ENCODE measurements at places on chromosomes 16 and 17.
A peak's percentile ranks its signal among the peaks of the same experiment; 100 is the strongest.

DNA sequence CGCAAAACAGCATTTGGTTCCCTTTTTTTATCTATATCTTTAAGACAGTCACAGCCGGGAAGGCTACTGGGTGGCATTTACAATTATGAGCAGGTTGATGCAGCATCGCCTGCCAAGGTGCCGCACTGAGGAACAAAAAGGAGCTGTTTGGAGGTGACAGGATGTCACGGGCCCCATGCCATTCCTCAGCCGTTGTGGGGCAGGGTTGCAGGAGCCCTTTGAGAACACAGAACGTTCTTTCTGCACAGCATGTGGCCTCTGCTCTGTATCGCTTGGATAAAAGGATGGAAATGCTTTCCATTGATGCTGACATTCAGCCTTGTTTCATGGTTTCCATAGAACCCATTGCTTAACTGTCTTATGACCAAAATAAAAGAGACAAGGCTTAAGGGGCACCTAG, 141.9 kb upstream of the CDH5 start:
- no peak for DNase-seq

DNA sequence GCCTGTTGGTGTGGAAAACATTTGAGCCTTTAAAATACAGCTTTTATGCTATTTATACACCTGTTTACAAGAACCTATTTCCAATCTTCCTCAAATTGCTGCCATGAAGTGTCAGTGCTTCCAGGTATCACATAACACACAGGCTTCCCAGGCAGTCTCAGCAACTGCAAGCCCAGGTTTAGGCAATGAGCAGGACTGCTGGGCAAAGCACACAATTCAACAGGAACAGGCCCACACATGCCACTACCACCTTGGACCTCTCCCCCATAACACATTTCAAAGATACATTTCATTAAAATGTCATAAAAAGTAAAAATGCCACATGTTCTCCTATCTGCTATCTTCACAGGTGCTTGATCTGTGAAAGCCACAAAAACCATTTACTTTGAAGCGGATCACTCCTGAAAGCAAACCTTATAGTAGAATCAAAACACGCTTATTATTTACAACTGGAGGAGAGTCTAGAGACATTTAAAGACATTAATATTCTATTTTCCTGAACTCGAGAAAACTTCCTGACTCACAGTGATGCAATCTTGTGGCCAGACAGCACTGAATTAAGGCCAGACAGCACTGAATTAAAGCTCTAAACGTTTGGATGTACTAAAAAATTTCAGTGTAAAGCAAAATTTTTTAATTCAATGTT, 31.5 kb downstream of the ANKFY1 start:
- no peak for DNase-seq

GRCh38 chr17:75875940-75876189, 2.5 kb downstream of the TRIM47 start:
- DNase-seq, result no peak

- DNase-seq, result no peak
Observed at GRCh38 chr16:88064889-88065746, 113.9 kb downstream of the BANP start.

DNA sequence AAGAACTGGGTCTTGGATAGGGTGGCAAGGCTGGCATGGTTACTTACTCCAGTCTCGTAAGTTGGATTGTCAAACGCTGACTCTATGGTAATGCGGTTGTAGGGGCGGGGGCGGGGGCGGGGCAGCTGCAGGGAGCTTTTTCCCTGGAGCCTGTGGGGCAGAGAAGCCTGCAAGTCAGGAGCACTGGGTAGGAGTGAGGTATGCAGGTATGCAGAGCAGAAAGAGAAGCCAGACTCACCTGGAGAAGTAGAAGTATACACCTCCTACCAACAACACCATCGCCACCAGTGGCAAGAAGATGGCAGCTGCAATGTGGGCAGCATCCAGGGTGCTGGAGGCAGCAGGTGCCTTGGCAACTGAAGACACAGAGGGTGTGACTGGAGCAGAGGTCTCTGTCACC, 4.8 kb upstream of the PHF12 start:
- DNase-seq, result no peak

GRCh38 chr16:23557779-23558702, 514 bp downstream of the UBFD1 start:
- no peak for DNase-seq

DNA sequence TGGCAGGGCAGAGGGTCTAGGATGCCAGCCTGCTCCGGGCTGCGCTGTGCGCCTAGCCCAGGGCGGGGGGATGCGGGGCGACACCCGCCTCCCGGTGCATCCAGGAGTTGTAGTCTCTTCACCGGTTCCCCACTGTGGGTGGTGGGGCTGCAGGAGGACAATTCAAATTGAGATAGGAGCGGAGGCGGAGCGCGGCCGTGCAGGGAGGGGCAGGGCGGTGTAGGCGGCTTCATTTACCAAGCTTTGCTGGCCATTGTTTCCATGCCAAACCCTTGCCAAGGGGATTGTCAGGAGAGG, 2047.4 kb downstream of the TP53TG3F start:
- no peak for DNase-seq

- DNase-seq, result no peak
Observed at GRCh38 chr16:11118479-11118878, 137.5 kb downstream of the SOCS1 start.

GRCh38 chr17:7237266-7237760, 1.9 kb downstream of the PHF23 start:
- no peak for DNase-seq

- DNase-seq, result no peak
Observed at GRCh38 chr16:1080801-1081733, 8.5 kb downstream of the SSTR5 start.

- DNase-seq, result no peak
Observed at GRCh38 chr16:78821335-78821734, 721.9 kb downstream of the WWOX start.

DNA sequence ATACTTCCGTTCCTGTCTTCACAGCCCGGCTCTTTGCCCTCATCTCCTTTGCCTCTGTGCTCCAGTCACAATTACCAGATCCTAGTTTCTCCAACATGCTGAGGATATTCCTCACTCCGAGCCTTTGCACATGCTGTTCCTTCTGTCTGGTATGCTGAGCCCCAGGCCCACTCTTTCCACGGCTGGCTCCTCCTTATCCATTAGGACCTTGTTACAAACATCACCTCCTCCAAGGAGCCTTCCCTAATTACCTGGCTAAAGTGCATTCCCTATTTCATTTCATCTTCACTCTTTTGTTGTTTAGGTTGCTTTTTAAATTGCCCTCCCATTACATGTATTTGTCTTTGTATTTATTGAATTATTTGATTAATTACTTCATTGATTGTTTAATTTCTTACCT, 14.9 kb upstream of the ADGRG1 start:
- no peak for DNase-seq

DNA sequence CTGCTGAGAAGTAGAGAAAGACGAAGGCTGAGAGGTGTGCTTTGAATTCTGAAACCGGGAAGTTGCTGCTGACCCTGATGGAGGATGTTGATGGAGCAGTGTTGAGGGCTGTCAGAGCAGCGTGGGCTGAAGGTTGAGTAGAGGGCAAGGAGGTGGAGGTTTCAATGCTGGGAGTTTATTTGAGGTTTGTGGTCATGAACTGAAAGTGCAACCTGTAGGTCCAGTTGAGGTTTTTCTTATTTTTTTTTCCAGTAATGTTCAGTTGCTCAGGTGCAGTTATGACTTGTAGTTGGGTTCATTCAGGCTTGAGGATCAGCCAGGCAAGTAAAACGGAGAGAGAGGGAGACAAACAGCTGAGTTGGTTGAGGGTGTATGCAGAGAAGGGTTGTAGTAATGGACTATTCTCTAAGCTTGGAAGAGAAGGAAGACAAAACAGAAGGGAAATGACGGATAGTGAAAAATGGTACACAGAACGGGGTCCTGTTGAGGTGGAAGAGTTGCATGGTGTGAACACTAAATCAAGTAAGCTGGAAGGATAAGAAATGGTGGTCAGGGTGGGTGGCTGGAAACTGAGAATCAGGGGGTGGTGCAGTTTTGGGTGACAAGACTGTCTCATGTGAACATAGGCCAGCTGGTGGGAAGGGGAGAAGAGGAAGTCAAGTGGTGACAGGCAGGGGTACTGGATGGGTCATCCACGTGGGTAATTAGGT, 8.7 kb upstream of the UBE2G1 start:
- DNase-seq, result no peak

GRCh38 chr16:3214904-3215600, 19.9 kb downstream of the ZNF200 start:
- no peak for DNase-seq

DNA sequence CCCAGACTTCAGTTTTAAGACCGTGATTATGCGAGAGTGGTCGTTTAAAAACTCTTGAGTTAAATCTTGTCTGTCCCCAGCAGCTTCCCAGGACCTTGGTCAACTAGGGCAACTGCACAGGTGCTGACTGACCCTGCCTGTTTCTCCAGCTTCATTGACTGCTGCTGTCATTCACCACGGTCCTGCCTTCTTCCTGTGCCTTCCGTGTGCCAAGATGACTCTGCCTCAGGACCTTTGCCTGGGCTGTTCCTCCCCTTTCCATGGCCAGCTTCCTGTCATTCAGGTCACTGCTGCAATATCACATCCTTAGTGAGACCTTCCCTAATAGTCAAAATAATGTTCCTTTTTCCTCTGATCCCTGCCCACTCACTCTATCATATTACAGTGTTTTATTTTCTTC, 3.9 kb downstream of the KIAA0513 start:
- DNase-seq, result no peak

GRCh38 chr17:78378225-78379130, at the start of gene PGS1:
Gene PGS1 (plus strand): TSS chr17:78378649. CDS start chr17:78378666, 17 bp downstream.
- DNase-seq, result peak; percentile 52

GRCh38 chr16:14028202-14028601, 42.9 kb upstream of the MRTFB start:
- no peak for DNase-seq

- no peak for DNase-seq
Observed at GRCh38 chr16:64773638-64774037, 348.2 kb downstream of the CDH11 start.

DNA sequence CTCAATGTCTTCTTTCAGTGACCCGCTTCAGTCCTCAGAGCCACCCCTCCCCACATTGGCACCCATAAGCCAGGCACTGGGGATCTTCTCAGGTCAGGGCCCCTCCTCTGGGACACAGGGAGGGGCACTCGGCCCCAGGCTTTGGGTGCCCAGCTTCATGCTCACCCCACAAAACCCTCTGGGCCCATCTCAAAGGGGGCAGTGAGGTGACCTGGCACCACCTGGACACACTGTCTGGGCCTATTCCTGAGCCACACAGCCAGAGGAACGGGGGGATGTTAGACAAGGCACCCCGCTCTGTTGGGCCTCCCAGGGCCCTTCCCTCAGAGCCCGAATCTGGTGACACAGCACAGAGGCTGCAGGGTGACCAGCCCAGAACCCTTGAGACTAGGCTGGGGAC, 36.1 kb downstream of the TNFRSF13B start:
- DNase-seq, result no peak

GRCh38 chr16:77677129-77677528, 45.2 kb upstream of the NUDT7 start:
- no peak for DNase-seq

DNA sequence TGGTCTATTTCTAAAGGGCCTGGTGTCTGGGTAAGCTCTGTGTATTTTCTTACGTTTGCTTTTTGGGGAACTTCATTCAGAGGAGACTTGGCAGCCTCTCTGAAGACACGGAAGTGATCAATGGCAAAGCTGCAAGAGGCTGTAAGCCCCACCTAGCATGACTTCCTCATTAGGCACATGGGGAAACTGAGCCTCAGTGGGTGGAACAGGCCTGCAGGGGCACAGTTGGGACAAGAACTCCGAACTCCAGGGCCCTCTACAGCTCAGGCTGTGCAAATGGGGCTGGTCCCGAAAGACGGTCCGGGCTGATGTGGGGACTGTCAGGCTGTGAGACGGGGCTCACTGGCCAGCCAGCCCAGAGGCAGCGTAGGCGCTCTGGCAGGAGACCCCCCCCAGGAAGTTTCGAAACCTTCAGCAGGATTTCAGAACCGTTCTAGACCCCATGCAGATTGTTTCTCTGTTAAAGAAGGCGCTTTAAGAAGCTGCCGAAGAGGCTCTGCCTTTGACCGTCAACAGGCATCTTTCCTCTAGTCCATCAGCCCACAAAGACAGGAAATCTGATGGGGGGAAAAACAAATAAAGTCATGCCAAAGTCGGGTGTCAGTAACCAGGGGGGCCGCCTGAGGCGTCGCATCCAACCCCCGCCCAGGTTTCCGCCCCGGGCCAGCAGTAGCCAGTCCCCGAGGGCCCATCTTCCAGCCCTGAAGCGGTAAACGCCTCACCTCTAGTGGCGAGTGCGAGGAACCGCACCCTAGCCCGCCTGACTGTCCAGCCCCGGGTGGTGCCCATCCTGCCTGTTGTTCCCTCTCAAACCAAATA, 79.8 kb upstream of the TBC1D3K start:
- peak; percentile 20 for DNase-seq

GRCh38 chr16:71672803-71673581, 47.0 kb downstream of the MARVELD3 start:
- no peak for DNase-seq

GRCh38 chr17:71392715-71393567, 727.9 kb upstream of the SOX9 start:
- no peak for DNase-seq

DNA sequence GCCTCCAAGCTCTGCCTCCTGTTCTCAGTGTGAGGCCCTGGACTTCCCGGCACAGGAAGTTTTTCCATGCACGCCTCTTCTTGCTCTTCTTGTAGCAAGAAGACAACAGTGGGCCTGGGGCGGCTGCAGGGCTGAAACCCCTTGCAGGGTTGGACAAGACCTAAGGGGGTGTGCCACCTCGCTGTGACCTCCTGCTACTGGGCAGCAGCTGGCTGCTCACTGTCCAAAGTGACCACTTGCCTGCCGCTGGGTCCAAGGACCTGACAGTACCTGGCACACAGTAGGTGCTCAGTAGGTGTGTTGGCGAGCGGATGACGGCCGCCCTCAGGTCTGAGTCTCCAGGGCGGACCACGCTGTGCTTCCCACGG, 331.6 kb downstream of the C16orf95 start:
- DNase-seq, result no peak

GRCh38 chr17:57723427-57724025, 21.6 kb downstream of the CCDC182 start:
- DNase-seq, result no peak

GRCh38 chr16:68732741-68733399, 4.2 kb upstream of the CDH1 start:
- no peak for DNase-seq

GRCh38 chr17:48595278-48595999, 1.9 kb upstream of the HOXB5 start:
- DNase-seq, result no peak

DNA sequence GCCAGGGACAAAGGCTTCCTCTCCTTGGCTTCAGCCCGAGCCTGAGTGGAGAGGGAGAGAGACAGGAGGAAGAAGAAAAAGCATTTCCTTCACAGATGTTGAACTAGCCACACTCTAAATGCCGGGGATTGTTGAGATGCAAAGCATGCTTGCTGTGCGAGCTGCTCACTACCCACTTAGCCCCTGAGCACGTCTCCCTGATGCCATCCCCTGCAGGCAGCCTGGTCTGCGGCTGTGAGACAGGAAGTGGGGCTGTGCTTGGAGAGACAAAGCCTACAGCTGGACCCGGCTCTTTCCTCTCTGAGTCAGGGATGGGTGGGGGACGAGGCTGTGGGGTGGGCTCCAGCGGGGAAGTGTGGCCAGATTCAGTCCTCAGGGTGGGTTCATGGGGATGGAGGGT, 13.7 kb downstream of the WNT9B start:
- no peak for DNase-seq

- DNase-seq, result no peak
Observed at GRCh38 chr17:78435330-78436005, 57.0 kb downstream of the PGS1 start.

- DNase-seq, result peak; percentile 72
Observed at GRCh38 chr16:89505204-89506112, 2.7 kb upstream of the SPG7 start.

- DNase-seq, result no peak
Observed at GRCh38 chr17:2595716-2596115, 2.3 kb downstream of the PAFAH1B1 start.
